Stimulated activated CD4-positive, alpha-beta T cell treated with anti-CD3 and anti-CD28 coated beads, Interleukin-1b, Interleukin-23, amount 100 ng/mL, for 1 hour (primary cell): ENCODE measurements at places on chromosomes 6 and 20.

DNA sequence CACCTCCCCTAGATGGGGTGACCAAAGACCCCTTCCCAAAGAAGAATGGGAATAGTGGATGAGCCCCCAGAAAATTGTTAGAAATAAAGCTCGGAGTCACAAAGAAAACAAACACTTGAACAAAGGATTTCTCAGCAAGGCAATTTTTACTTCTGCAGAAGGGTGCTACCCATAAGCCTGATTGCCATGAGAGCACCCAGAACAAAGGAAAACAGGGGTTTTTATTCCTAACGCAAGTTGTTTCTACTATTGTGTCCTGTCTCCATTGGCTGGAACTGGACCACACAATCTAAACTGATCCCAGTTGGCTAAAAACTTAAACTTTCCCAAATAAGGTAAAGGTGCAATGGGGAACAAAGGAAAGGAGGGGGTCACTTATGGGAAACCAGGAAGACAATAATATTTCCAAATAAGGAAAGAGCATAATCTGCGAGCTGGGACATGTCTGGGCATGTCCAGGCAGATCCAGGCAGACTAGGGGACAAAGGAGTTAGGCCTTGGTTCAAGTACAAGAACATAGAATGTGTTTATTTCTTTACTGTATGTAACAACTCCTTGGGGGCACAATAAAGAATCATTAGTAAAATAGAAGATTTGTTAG lies 20.0 kb downstream of the HLA-B start:
- DNase-seq, result no peak

DNA sequence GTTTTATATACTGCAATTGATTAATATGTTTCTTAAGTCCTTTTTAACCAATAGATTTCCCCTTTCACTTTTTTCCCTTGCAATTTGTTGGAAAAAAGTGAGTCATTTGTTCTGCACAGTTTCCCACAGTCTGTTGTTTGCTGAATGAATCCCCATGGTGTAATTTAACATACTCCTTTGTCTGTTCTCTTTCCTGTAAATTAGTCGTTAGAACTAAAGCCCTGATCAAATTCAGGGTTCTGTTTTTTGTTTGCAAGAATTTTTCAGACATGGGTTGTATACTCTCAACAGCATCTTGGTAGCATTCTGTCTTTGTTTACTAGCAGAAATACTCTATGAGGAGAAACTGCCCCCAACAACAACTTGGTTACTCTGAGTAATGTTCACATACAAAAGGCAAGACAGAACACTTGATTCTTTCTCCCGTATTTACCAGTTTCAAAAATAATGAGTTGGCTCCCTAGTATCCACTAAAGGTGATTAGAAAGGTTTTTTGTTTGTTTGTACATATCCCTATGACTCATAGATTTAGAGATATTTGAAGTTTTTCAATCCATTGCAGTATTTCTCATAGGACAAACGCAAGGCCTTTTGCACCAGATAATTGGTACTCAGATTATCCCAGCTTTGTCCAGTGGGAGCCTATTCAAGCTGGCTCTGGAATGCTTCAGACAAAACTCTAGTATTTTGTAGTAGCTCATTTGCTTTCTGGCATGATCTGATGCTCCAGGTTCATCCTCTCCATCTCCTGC lies 16.5 kb downstream of the BLOC1S5 start:
- no peak for DNase-seq

DNA sequence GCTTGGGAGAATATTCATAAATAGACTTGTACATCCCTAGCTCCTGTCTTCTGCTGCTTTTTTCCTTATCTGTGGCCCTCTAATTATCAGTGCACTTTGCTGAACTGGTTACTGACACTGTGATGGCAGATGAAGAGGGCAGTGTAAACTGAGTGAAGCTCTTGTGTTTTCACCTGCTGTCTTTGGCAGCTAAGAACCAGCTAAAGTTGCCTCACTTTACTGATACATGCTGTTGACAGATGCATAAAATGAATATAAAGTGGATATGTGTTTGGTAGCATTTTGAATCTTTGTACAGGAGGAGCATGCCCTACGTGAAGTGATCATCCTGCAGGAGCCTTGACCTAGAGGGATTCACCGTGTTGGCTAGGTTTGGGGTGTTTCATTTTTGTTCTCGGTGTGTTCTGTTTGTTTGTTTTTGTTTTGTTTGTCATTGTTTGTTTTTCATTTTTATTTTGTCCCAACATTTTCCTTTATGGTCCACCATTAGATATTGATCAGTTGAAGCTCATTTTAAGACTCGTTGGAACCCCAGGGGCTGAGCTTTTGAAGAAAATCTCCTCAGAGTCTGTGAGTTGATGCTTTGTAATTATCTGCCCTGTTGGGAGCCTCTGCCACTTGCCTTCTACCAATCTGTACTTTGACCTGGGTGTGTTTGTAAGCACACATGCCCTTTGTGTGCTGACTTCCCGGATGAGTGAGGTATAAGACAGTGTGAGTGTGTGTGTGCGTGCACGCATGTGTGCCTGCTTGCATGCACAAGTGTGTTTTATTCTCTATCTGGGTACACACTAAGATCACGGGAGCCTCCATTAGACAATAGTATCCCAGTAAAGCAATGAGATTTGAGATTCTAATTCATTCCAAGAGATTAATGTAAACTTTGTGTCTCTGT lies 34.6 kb upstream of the MAPK13 start:
- no peak for DNase-seq

- no peak for DNase-seq
Observed at GRCh38 chr6:128569732-128570679, 49.6 kb upstream of the PTPRK start.

DNA sequence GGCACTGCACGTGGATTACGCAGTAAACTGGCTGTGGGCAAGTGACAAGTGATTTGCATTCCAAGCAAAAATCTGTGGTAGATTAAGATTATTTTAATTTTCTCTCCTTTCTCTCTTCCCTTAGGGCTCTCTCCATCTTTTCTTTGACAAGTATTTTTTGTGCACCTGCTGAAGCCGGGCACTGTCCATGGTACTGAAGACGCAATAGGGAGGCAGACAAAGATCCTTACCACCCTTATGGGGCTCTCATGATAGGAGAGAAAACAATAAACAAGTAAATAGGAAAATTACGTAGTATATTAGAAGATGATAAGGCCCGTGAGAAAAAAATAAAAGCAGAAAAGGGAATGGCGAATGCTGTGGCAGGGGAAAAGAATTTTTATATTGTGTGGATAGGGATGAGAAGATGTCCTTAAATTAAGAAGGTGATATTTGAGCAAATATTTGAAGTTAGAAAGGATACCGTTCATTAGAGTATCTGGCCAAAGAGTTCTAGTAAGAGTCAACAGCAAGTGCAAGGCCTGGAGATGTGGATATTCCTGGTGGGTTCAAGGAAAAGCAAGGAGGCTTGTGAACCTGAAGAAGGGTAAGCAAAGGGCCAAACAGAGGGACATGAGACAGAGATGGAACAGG lies 146.0 kb downstream of the LAMP5 start:
- no peak for DNase-seq

- DNase-seq, result no peak
Observed at GRCh38 chr6:157158897-157159296, 164.4 kb downstream of the TMEM242 start.

DNA sequence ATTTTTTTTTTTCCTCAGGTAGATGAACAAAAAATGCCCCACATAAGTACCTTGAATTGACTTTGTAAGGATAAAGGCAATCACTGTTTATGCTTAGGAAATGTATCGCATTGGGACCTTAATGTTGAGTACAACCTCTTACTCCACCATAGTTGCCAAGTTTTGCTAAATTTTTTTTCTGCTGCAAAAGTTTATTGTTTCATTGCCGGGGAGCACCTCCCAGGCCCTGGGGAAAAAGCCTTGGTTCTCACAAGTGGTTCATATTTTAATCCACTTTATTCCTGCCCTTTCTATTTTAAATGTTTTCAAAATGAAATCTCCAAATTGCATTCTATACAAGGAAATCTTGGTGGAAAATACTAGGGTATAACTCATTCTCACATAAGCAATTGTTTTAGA lies 52.3 kb upstream of the UTRN start:
- DNase-seq, result no peak

DNA sequence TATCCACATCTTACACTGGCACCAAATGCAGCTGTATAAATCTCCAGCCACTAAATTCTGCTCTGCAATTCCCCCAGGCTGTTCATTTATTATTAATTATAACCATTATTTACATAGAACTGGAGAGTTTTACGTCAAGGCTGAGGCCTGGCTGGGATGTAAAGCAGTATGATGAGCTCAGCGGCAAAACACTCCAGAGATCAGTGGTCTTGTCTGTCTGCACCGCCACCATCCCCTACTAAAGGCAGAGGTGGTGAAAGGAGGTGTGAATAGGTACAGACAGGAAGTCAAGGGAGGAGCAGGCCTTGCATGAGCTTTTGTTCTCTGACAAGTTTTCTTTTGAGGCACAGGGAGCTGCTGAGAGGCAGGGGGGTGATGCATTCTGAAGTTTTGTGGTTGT lies 159.9 kb upstream of the PCSK2 start:
- no peak for DNase-seq

DNA sequence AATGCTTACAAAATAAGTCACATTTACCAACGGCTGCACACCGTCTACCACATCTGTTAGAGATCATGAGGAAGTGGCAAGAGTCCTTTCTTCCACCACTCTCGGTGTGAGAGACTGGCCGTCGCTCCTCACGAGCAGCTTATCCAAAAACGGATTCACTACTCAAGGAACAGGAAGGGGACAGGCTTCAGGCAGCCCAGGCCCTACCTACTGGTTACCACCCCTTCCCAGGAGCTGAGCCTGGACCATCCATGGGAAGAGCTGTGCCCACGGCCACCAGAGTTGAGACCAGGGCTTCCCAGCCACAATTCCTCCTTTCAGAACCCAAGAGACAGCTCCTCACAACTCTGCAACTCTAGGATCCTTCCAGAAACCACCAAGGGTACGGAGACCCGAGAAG lies 37.0 kb downstream of the FOXF2 start:
- DNase-seq, result no peak

DNA sequence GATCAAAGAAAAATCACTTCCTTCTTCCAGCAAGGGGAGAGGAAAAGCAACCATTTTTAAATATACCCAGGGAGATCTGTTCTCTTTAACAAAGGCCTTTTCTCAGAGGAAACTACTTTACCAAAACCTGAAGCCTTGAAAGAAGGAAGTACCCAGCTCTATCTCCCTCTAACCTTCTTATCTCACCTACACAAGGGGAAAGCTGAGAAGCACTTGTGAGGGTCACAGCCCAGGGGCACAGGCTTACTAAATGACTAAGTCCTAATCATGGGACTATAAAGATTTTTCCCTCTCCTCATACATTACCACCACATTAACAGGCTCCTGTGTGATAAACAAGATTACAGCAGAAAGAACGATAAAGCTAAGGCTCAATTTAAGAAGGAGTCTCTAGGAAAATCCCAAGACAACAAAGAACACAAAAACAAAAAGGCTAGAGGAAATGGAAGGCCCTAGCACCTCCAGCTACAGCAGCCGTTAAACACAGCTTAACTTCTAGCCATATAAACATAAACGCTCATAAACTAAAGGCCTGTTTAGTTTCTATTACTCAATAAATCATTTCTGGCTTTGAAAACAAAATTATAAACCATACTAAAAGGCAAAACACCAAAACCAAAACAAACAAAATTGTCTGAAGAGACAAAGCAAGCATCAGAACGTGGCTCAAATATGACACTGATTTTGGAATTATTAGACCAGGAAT lies 284.9 kb upstream of the ECI2 start:
- DNase-seq, result no peak

DNA sequence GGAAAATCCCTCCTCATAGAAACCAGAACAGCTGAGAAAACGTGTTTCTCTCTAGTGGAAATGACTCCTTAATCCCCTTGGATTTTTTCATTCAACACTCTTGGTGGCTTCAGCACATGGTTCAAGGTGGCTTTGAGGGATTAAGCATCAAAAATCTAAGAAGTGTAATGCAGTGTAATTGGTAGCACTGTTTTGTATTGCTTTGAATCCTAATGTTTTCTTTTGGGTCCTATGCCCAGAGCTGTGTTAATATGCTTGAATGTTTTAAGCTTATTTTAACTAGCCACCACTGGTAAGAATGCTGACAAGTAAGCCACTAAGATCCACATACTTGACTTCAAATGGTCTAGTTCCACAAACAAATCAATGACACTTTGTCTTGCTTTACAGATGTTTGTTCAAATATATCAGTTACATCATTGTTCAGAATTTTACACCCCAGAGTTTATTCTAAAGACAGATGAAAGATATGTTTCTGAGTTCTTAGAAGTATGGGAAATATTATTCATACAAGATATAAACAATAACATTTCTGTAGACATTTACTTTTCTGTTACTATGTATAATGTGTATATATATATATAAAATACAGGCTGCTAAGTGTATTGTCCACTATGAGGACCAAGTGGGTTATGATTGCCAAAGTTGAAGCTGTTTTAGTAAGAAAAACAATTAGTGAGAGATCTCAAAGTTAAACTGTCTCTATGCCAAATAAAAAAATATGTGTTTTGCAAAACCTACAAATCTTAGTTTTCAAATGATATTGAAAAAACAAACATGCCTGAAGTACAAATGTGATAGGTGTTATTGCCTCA lies 220.8 kb downstream of the OGFRL1 start:
- DNase-seq, result no peak

DNA sequence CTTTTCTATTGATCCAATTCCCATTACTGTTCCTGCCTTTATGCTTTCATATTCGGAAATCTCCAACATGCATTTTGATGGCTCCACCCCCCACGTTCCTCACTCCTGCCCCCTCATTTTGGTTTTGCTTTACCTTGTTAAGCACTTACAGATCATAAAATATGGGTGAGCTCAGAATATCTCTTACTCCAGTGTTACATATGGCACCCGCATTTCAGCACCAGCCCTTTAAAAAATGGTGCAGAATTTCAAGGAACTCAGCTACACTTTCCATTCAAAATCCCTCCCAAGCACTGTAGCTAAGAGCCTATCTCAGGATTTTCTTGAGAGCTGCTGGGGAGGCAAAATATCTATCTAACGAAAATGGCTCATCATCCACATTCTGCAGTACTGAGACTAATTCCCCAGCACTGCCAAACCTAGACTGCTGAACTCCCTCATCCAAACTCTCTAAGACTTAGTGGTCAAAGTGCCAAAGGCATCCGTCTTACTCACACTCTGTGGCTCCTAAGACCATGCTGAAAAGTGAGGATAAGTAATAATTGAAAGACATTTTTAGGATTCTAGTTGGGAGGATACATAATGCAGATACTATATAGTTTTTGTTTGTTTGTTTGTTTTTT lies 7.8 kb downstream of the SGK1 start:
- DNase-seq, result no peak

GRCh38 chr6:145086197-145086596 lies 649.1 kb downstream of the EPM2A start:
- no peak for DNase-seq

- no peak for DNase-seq
Observed at GRCh38 chr6:168116975-168117899, 38.2 kb upstream of the FRMD1 start.
